Activated T-helper 2 cell treated with anti-CD3 and anti-CD28 coated beads, Interferon-gamma antibody, Interleukin-2, Interleukin-4, amounts not matched to agents 10 μg/mL and 5 μg/mL and 100 μg/mL, durations not matched to agents 14 hours and 24 hours and 36 hours (primary cell): ENCODE measurements at places on chromosomes 1 and 21.

- no peak overlapping the region for H3K27ac ChIP-seq
- H3K4me3 ChIP-seq = no peak overlapping the region
- H3K27me3 ChIP-seq = no peaks in the 10 kb centered on the region
- no peaks in the 10 kb centered on the region for H3K4me1 ChIP-seq
- no peak for DNase-seq
These were observed 852.9 kb upstream of the ADGRL4 start for GRCh38 chr1:79859212-79859948.

GRCh38 chr1:82542141-82542540 is 741.4 kb downstream of the ADGRL2 start:
- no peak for DNase-seq
- no peak overlapping the region for H3K4me3 ChIP-seq
- H3K4me1 ChIP-seq = no peaks in the 10 kb centered on the region
- no peaks in the 10 kb centered on the region for H3K36me3 ChIP-seq
- H3K27ac ChIP-seq = no peak overlapping the region
- no peaks in the 10 kb centered on the region for H3K27me3 ChIP-seq

DNA sequence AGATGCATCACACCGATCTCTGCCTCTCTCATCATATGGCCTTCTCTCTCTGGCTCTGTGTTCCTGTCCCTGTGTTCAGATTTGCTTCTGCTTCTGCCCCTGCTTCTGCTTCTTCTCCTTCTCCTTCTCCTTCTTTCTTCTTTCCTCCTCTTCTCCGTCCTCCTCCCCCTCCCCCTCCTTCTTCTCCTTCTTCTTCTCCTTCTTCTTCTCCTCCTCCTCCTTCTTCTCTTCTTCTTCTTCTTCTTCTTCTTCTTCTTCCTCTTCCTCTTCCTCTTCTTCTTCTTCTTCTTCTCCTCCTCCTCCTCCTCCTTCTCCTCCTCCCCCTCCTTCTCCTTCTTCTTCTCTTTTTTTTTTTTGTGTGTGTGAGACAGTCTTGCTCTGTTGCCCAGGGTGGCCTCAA is 139.9 kb upstream of the KLHDC7A start:
- no peak overlapping the region for H3K27ac ChIP-seq
- H3K4me1 ChIP-seq = no peaks in the 10 kb centered on the region
- no peaks in the 10 kb centered on the region for H3K27me3 ChIP-seq
- H3K4me3 ChIP-seq = no peak overlapping the region
- no peak for DNase-seq

GRCh38 chr21:40795313-40795712 is 51.6 kb downstream of the DSCAM start:
- no peak for DNase-seq
- H3K27ac ChIP-seq = no peak overlapping the region
- H3K27me3 ChIP-seq = no peaks in the 10 kb centered on the region
- no peaks in the 10 kb centered on the region for H3K36me3 ChIP-seq
- H3K4me3 ChIP-seq = no peak overlapping the region

DNA sequence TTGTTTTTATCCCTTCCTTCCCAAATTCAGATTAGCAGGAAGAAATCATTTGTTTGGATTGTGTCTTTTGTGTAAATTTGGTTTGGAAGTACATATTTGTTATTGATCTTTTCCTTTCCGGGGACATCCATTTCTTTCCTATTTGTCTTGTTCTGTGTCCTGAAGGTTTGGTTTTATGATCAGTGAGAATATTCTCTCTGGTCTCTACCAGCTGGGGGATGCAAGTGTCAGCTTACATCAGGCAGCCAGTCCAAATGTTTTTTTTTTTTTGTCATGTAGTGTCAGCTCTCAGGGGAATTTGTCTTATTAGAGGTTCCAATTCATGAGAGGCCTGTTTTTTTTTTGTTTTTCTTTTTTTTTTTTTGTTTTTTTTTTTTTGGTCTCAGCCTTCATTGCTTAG is 479.2 kb upstream of the LRRC7 start:
- no peak overlapping the region for H3K27ac ChIP-seq
- no peak for DNase-seq
- H3K27me3 ChIP-seq = no peaks in the 10 kb centered on the region
- H3K4me3 ChIP-seq = no peak overlapping the region
- no peaks in the 10 kb centered on the region for H3K4me1 ChIP-seq
- H3K36me3 ChIP-seq = no peaks in the 10 kb centered on the region

- H3K36me3 ChIP-seq = no peaks in the 10 kb centered on the region
- H3K4me3 ChIP-seq = no peak overlapping the region
- H3K27me3 ChIP-seq = peaks cover 2% of the 10 kb centered on the region
- peaks cover 5% of the 10 kb centered on the region for H3K4me1 ChIP-seq
- DNase-seq = no peak
- H3K27ac ChIP-seq = no peak overlapping the region
These were observed 3.5 kb upstream of the KRTAP10-4 start for GRCh38 chr21:44569861-44570517.

DNA sequence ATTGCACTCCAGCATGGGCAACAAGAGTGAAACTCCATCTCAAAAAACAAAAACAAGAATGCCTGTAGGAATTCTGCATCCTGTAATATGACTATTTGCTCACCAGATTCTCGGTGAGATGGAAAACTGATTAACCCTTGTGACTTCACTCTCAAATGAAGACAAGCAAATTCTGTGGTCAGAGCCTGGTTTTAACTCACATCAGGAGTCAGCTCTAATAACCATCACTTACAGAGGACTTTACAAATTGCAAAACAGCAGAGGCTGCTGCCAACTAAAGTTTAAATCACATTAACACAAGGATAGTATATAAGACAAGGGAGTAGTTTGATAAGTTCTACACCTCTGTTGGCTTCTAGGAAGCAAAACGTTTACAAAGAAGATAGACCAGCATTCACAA is 35.7 kb upstream of the FAM163A start:
- H3K27me3 ChIP-seq = peaks cover 2% of the 10 kb centered on the region
- H3K4me1 ChIP-seq = peaks cover 5% of the 10 kb centered on the region
- DNase-seq = no peak
- H3K27ac ChIP-seq = no peak overlapping the region
- H3K36me3 ChIP-seq = no peaks in the 10 kb centered on the region

GRCh38 chr1:25716320-25716719 is 83.7 kb upstream of the SELENON start:
- no peak overlapping the region for H3K4me3 ChIP-seq
- peaks cover 6% of the 10 kb centered on the region for H3K4me1 ChIP-seq
- H3K27ac ChIP-seq = no peak overlapping the region

DNA sequence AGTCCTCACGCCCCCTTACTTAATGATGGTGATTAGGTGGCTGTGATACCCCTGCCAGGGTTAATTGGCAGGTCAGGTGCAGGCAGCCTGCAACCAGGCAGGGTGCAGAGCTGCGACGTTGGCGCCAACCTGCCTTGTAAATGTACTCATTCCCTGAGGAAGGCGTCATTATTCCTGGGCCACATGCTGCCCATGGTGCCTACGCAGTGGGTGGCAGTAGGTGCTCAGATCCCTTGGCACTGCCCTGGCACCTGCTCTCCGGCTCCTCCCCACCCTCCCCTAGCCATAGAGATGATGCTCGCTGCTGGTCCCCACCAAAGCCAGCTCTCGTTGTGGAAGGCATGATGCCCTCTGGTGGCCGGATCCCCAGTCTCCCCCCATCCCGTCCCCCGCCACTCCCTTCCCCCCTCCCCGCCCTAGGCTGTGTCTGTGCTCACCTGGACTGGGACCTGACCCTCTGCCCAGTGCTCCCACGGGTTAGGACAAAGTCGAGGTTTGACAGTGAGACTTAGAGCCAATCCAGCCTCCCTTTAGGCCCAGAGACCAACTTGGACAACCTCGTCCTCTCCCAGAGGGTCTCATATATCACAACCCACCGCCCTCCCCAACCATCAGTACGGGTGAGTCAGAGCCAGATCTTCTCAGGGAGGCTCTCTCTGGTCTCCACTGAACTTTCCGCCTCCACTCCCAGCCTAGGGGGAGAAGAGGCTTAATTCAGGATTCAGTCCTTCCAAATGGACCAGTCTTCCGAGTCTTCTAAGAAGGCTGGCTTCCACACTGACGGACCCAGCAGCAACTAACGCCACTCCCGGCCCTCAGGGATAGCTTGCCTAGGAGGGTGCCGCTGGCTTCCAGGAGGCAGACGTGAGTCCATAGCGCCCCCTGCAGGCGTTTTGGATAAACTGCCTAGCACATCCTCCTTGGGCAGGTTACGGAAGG is 5.7 kb downstream of the KRTCAP2 start:
- H3K36me3 ChIP-seq = peaks cover 28% of the 10 kb centered on the region
- H3K4me3 ChIP-seq = peak overlapping the region; percentile 21
- H3K27ac ChIP-seq = no peak overlapping the region
- H3K27me3 ChIP-seq = no peaks in the 10 kb centered on the region
- H3K4me1 ChIP-seq = peaks cover 20% of the 10 kb centered on the region

DNA sequence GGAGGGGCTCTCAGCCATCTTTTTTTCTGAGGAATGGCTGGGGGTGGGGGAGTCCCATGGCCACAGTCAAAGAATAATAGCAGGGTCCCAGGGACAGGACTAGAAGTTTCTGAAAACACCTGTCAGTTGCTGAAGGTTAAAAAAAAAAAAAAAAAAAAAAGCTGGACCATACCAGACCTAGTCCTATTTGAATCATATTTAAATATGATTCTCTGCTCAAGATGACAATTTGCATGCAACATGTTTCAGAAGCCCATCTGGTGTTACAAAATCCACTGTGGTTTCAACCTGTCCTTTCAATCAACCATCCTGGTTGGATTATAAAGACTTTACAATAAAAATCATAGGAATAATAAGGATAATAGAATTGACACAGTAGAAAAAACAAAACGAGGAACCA is 153.7 kb downstream of the TENT5C start:
- no peak overlapping the region for H3K4me3 ChIP-seq
- H3K4me1 ChIP-seq = peaks cover 9% of the 10 kb centered on the region
- peaks cover 33% of the 10 kb centered on the region for H3K27me3 ChIP-seq
- no peak overlapping the region for H3K27ac ChIP-seq

GRCh38 chr1:200039849-200040474 is 12.5 kb downstream of the NR5A2 start:
- H3K36me3 ChIP-seq = no peaks in the 10 kb centered on the region
- H3K4me3 ChIP-seq = no peak overlapping the region
- H3K27ac ChIP-seq = no peak overlapping the region
- H3K27me3 ChIP-seq = peaks cover 48% of the 10 kb centered on the region
- no peak for DNase-seq
- H3K4me1 ChIP-seq = peaks cover 8% of the 10 kb centered on the region

GRCh38 chr1:228164561-228165371 is 838 bp upstream of the IBA57 start:
- H3K4me3 ChIP-seq = peak overlapping the region; percentile 85
- H3K27me3 ChIP-seq = no peaks in the 10 kb centered on the region
- H3K27ac ChIP-seq = peak overlapping the region; percentile 95
- DNase-seq = no peak
- H3K4me1 ChIP-seq = peaks cover 23% of the 10 kb centered on the region

DNA sequence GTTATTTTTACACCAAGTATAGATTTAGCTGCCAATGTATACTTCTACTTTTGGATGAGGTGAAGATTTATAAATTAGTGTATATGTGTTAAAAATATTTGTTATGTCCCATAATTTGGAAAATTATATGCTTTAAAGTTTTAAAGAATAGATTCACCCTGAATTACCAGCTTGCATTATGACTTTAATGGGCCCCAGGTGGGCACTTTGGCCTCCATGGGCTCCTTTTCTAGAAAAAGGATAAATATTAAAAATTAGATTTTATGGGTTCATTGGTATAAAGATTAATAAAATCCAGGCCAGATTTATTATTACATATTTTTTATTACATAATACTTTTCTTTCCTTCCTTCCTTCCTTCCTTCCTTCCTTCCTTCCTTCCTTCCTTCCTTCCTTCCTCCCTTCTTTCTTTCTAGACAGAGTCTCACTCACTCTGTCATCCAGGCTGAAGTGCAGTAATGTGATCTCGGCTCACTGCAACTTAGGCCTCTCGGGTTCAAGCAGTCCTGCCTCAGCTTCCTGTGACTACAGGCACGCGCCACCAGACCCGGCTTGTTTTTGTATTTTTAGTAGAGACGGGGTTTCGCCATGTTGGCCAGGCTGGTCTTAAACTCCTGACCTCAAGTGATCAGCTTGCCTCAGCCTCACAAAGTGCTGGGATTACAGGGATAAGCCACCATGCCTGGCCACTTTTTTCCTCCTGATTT is 21.9 kb downstream of the KMO start:
- no peak for DNase-seq
- no peak overlapping the region for H3K27ac ChIP-seq
- peaks cover 21% of the 10 kb centered on the region for H3K4me1 ChIP-seq
- H3K36me3 ChIP-seq = no peaks in the 10 kb centered on the region
- no peak overlapping the region for H3K4me3 ChIP-seq

- DNase-seq = no peak
- peaks cover 32% of the 10 kb centered on the region for H3K36me3 ChIP-seq
- H3K27ac ChIP-seq = no peak overlapping the region
- H3K4me1 ChIP-seq = peaks cover 17% of the 10 kb centered on the region
- H3K27me3 ChIP-seq = no peaks in the 10 kb centered on the region
These were observed 63.4 kb downstream of the NPHP4 start for GRCh38 chr1:5928714-5929400.
